ENCODE measurements at places on chromosomes 3 and 15. TPM values are rescaled to one million over a fixed set of nuclear protein-coding genes. Genes with fewer than 3 reads are reported as not detected.

Gene THPO
- not detected for total RNA-seq

Gene SAXO2
- 3.7 TPM for total RNA-seq

Gene RETNLB
- total RNA-seq, result not detected

Gene CNOT10
- total RNA-seq, result 34.5 TPM

Gene PLXNA1
- 16.7 TPM for total RNA-seq

Gene MNS1
- total RNA-seq, result 2.7 TPM

Gene TGM4
- total RNA-seq, result 0.12 TPM

Gene WDR76
- 12.7 TPM for total RNA-seq

Gene TM6SF1
- total RNA-seq, result not detected

Gene THSD4
- total RNA-seq, result 33.5 TPM

All from A549 treated with ZK216348 at 1 μM for 4 hours (cell line).